ENCODE measurements at places on chromosomes 16 and 17.

DNA sequence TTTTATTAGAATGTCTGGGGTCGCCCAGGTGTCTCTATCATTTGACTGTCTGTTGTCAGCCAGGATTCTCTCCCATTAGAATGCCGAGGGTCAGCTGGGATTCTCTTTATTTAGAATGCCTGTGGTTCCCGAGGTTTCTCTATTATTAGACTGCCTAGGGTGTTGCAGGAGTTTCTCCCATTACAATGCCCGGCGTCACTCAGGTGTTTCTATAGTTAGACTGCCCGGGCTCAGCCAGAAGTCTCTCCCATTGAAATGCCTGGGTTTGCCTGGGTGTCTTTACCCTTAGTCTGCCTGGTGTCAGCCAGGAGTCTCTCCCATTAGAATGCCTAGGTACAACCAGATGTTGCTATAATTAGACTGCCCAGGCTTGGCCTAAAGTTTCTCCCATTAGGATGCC lies 2252.0 kb downstream of the TP53TG3F start:
- DNase-seq: no peak

- DNase-seq: no peak
Measured at GRCh38 chr17:56351675-56352074, 198.4 kb downstream of the ANKFN1 start.

GRCh38 chr17:7063518-7064094 lies 16.4 kb downstream of the CLEC10A start:
- DNase-seq: no peak

GRCh38 chr17:57913575-57914272 lies 41.5 kb downstream of the CUEDC1 start:
- DNase-seq: no peak

DNA sequence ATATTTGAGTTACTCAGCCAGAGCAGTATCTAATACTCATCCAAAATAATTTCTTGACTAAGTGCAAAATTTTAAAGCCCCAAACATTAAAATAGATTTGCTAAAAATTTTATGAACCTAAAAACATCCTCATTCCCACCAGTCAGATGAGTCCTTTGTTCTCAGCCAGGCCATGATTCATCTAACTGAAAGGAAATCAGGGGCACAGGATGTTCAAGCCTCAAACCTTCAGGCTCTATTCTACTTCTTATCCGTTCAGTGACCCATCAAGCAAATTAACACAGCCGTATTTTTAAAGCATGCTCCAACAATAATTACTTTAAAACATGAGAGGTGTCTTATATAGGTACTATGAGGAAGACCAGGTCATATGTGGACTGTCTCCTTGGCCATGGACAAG lies 176.5 kb upstream of the MON1B start:
- DNase-seq: no peak

DNA sequence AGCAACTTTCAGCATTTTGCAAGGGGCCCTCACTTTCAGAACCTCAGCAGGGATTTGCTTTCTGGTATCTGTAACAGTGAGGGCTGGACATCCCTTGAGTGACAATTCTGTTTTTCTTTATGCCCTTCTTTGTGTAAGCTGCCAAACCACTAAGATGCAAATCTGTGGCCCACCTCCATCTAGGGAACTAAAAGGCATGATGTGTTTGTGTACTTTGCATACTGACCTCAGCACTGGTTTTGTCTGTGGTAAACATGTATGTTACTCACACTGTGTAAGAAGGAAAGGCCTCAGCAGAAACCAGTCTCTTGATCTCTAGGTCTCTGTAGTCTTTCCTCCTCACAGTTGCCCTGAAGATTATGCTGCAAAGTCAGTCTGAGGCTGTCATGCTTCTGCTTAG lies 396.6 kb upstream of the DYNLRB2 start:
- DNase-seq: no peak

GRCh38 chr16:1310832-1311200 lies 1.4 kb downstream of the UBE2I start:
- DNase-seq: peak; percentile 44

DNA sequence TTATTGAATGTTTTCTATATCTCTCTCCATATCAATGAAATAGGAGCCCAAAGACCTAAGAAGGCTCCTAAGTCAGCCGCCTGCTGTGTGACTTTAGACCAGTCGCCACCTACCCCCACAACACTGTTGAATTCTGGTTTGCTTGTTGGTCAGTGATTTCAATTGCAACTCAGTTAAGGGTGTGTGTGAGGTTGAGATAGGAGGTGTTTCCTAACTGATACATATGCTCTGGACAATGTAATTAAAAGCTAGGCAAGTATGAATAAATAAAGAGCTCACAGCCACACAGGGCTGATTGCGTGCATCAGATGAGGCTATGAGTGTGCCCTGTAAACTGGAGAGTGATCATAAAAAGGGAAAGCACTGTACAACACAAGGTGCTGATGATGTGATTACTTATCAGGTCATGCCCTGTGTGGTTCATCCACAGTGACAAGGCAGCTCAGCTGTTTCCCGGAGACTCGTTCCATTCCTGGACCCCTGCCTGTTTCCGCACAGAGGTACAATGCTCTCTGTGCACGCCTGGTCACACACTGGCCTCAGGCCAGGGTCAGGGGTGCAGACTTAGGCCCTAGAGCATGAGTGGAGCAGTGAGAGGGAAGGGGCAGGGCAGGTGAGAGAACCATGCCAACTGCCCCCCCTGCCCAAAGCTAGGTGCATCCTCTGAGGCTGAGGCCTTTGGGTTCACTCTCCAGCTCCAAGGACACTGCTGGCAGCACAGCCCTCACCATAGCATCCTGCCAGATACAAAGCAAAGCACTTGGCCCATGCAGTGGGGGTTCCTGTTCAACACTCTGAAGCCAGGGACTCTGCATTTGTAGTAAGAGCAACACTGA lies 3.3 kb upstream of the KRT35 start:
- no peak for DNase-seq

- no peak for DNase-seq
Measured at GRCh38 chr16:81994485-81994884, 16.8 kb downstream of the SDR42E1 start.

- DNase-seq: no peak
Measured at GRCh38 chr16:69903865-69904415, 47.2 kb upstream of the CLEC18A start.

DNA sequence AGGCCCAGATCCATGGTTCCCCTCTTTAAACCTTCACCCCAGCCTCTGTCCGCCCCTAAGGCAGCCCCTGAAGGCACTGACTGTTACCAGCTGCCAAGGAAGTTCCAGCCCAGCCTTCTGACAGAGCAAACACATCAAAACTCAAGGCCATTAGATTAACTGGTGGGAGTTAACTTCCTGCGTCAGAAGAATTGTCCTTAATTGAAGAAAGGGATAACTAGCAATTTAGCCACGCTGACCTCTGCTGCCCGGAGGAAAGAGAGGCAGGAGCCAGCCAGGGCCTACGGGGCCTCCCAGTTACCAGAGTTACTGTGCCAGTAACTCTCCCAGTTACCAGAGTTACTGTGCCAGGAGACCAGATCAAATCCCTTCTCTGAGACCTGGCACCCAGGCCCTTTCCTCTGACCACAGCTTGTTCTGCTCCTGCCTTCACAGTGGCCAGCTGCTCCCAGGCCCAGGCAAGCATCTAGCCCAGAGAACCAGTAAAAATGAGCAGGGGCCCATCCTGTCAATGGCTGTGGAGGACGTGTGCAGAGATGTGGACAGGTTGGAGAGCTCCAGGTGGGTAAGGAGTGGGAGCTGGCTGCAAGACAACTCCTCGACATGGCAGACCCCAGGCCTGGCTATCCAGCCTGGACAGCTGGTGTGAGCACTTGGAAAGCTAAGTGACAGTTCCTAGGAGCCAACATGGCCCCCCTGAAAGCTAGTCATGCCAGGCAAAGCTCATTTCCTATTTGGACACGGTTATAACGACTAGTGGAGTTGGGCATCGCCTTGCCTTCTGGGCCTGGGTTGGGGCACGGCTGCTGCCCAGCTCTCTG lies 2.8 kb upstream of the PITPNM3 start:
- DNase-seq: no peak

DNA sequence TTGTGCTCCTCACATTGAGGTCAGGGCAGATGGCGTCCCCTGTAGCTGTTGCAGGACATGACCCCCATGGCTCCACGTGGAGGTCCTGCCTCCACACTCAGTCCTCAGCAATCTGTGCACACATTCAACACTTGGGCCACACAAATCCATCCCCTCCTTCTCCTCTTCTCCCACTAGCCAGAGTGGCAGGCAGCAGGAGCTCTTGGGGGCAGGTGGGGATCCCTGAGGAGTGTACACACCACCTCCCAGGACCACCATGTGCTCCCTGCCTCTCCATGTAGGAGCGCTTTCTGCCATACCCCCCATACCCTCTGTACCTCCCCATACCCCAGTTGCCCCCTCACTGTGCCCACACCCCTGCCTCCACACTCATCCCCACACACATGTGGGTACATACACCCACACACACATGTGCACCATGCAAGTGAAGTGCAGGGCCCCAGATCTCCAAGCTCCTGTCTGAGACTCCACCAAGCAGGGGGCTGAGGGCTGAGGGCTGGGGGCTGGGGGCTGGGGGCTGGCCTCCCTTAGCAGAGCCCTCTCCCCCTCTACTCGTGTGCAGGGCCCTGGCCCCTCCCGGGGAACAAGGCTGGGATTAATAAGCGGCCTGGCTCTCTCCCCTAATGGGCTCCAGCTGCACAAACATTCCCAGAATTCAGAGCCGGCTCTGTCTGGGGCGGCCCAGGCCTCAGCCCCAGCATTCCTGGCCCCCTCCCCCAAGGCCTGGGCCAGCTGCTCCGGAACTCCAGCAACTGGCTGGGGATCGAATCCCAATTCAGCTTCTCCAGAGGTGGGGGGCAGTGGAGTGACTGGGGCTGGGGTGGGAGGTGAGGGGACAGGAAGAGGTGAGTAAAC lies 48.2 kb upstream of the MEIOC start:
- DNase-seq: no peak

- DNase-seq: no peak
Measured at GRCh38 chr16:85004587-85005205, 6.6 kb downstream of the ZDHHC7 start.

DNA sequence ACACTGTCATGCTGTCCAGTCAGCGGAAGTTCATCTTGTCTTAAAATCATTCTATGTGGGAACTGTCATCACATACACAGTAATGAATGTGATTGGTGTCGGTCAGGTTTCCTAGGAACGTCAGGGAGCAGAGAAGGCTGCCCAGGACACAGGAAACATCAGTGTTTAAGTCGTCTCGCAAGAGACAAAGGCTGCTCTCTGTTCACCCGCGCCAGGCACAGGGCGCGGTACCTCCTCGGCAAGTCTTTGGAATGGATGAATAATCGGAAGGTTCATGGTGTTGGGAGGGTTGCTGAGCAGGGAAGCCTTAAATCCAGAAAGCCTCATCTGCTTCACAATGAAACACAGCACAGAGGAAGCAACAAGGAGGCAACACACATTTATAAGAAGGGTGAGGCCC lies 148.2 kb downstream of the CPPED1 start:
- no peak for DNase-seq

- no peak for DNase-seq
Measured at GRCh38 chr17:36817483-36818048, 119.7 kb upstream of the LHX1 start.

- no peak for DNase-seq
Measured at GRCh38 chr16:58018803-58019202, 6.8 kb upstream of the MMP15 start.

DNA sequence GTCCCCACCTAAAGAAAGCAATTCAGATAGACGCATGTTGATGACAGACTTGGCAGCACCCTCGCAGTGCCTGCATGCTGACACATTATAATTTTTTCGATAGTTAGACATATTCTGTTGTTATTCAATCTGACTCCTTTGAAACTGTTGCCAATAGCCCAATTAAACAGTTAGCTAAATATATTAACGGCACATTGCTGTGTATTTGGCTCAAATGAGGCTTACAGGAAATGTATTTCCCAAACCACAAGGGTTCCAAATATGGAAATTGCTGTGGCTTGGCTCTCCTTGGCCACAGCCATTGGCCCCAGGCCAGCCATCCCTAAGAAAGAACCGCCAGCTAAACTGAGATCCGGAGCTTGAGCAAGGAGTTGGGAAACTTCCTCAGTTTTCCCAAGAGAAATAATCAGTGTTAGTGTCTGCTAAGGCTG lies 31.1 kb downstream of the C16orf82 start:
- no peak for DNase-seq

DNA sequence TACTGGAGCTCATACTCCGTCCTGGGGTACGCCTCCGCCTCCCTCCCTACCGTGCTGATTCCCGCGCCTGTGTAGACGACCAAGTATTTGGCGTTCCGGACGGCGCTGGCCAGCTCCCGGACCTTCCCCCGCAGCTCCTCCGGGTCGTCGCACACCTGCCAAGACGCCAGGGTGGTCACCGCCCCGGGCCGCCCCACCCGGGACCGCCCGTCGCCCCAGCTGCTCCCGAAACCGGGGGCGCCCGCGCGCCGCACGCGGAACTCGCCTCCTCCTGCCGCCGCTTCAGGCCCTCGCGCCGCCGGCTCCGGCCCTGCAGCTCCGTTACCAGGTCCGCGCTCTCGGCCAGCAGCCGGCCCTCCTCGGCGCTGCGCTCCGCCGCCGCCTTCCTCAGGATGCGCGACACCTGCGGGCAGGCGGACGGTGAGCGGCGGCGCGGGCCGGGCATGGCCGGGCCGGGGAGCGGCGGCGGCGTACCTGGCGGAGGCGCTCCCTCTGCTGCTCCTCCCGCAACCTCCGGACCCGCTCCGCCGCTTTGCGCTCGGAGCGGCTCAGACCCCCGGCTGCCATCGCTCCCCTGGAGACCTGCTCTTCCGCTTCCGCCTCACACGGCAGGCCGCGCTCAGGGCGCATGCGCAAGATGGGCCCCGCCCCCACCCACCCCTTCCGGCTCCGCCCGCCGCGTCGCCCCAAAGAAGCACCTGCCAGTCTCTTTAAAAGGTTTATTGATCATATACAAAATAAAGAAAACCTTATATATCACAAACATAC lies at the start of gene SIRT7:
TSS of gene SIRT7 (minus strand) at position 612 of the 768 bp plus-strand sequence. CDS start at position 567, 45 bp downstream.
- DNase-seq: peak; percentile 89
